ENCODE measurements at places on chromosomes 2 and 18.
A peak's percentile ranks its signal among the peaks of the same experiment; 100 is the strongest.

DNA sequence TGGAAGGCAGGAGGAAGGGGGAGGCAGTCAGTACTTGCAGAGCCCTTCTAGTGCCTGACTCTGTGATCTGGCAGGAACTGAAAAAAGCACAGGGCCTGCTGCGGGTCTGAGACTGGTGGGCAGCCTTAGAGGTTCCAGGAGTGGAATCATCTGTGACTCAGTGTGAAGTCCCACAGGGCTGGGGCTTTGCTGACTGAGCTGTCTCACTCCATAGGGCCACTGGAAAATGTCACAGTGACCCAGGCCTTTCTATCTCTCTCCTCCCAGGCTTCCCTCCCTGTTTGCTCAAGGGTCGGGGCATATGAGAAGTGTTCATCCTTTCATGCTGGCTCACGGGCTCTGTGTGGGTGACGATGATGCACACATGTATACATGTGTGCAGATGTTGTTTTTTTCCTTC is 47.1 kb upstream of the ZFP36L2 start:
- DNase-seq, result no peak

- DNase-seq, result peak; percentile 55
Observed at GRCh38 chr18:31610286-31611205, 18.9 kb downstream of the TTR start.

GRCh38 chr18:55054021-55054990 is 95.0 kb upstream of the CCDC68 start:
- peak; percentile 68 for DNase-seq

- no peak for DNase-seq
Observed at GRCh38 chr2:137865954-137866540, 98.2 kb upstream of the HNMT start.

DNA sequence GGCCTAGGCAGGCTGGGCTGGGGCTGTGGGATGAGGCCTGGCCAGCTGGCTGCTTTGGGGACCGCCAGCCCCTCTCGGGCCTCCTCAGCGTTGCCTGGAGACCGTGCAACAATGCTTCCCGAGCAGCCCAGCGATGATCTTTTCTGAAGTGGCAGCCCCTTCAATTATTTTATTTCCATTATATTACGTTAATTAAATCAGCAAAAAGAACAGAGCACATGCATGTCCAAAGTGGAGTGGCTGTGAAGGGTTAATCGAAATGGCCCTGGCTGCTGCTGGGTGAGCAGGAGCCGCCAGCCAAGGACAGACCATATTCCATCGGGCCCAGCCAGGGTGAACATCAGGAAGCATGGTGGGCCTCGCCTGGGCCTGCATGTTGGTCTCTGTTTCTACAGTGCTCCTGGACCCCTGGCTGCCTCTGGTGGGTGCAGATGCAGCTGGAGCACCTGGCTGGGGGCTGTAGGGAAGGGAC is 245.5 kb downstream of the MYCN start:
- DNase-seq, result no peak

DNA sequence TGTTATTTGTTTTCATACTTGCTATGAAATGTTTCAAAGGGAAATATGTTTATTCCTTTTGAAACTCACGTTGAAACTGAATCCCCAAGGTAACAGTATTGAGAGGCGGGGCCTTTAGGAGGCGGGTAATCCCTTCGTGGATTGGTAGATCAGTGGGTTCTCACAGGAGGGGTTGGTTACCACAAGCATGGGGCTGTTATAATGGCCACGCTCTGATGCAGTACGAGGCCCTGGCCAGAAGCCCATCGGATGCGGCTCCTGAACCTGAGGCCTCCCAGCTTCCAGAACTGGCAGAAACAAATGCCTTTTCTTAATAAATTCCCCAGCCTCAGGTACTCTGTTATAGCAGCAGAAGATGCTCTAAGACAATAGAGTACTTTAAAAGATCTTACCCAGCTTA is 135.7 kb downstream of the ASB1 start:
- DNase-seq, result no peak

DNA sequence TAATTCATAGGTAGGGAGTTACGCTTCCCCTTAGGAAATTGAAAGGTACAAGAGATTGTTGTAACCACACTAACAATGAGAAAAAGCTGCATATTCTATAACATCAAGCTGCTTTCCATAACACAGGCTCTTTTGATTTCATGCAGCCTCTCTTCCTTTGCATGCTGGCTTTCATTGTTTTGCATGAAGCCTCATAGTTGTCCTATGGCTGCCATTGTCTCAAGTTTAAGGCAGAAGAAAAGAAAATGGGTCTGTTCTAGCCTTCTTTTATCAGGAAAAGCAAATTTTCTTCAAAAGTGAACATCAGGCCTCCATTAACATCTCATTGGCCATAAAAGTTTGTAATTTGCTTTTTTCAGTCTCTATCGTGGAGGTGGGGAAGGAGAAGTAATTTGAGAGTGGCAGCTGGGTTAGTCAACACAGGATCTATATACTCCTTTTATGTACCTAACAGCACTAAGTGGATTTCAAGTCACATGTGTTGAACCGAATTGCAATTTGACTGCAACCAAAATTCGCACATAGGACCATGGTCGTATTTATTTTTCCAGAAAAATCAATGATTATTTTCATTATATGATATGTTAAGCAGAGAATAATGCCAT is 248.5 kb upstream of the RND3 start:
- DNase-seq, result no peak

GRCh38 chr2:21281384-21281783 is 157.6 kb downstream of the TDRD15 start:
- DNase-seq, result no peak

GRCh38 chr2:43317680-43318079 is 91.3 kb upstream of the ZFP36L2 start:
- DNase-seq, result no peak

- DNase-seq, result no peak
Observed at GRCh38 chr2:64581777-64582539, 57.8 kb downstream of the AFTPH start.

DNA sequence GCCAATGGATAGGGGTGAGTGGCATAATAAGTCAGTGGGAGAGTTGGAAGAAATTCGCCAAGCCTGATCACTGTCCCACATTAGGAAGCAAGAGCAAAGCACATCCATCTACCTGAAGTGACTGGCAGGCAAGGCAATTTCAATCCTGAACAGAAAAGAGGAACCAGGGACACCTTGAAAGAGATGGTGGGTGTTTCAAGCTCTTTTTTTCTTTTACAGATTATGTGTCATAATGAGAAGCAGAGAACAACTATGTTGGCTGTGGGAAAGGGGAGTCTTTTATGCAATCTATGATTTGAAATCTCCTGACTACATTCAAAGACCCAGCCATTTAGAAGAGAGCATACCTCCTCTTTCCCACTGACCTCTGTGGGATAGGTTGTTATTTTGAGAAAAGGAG is 63.5 kb downstream of the TGIF1 start:
- DNase-seq, result no peak

GRCh38 chr2:106885329-106885728 is 638 bp downstream of the ST6GAL2 start:
- no peak for DNase-seq

DNA sequence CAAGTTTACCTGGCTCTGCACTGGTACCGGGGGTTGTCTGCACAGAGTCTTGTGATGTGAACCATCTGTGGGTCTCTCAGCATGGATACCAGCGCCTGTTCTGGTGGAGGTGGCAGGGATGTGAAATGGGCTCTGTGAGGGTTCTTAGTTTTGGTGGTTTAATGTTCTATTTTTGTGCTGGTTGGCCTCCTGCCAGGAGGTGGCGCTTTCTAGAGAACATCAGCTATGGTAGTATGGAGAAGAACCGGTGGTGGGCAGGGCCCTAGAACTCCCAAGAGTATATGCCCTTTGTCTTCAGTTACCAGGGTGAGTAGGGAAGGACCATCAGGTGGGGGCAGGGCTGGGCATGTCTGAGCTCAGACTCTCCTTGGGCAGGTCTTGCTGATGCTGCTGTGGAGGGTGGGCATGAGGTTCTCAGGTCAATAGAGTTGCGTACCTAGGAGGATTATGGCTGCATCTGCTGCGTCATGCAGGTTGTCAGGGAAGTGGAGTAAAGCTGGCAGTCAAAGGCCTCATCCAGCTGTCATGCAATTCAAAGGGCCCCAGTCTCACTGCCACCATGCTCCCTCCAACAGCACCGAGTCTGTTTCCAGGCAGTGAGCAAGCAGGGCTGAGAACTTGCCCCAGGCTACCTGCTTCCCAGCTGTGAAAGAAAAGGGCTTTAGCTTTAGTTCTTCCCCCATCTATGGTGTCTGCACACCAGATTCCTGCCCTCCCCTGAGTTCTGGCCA is 278.0 kb downstream of the METTL4 start:
- DNase-seq, result no peak

DNA sequence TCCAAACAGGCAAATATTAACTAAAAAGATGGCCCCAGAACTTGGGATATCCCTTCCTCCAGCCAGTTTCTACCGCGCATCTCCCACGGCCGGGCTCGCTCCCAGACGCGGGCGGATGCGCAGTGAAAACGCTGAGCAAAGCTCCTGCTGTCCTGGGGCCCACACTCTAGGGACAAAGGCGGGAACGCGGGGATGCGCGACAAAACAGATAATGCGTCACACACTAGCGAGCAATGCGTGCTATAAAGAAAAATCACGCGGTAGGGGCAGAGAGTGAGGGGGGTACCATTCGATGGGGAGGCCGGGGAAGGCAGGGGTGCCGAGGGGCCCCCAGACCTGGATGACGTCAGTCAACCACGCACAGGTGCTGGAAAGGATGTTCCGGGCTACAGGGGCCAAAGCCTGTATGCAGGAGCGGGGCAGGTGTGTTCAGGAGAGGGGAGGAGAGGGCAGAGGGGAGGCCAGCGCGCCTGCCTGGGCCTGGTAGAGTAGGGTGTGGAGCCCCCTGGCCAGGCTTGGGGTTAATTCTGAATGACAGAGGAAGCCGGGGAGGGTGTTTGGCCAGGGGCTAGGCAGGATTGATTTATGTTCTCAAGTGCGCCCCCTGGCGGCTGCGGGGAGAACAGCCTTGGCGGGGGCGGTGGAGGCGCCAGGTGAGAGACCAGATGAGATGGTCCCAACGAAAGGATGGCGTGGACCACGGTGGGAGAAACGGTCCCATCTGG is 14.9 kb upstream of the ITM2C start:
- DNase-seq, result no peak

- DNase-seq, result no peak
Observed at GRCh38 chr2:15638720-15639119, 47.1 kb downstream of the DDX1 start.

GRCh38 chr2:230889911-230890601 is 25.3 kb downstream of the ITM2C start:
- DNase-seq, result no peak

- DNase-seq, result no peak
Observed at GRCh38 chr2:159912580-159912979, 114.6 kb upstream of the CD302 start.

GRCh38 chr2:23323917-23324680 is 60.9 kb upstream of the KLHL29 start:
- no peak for DNase-seq

DNA sequence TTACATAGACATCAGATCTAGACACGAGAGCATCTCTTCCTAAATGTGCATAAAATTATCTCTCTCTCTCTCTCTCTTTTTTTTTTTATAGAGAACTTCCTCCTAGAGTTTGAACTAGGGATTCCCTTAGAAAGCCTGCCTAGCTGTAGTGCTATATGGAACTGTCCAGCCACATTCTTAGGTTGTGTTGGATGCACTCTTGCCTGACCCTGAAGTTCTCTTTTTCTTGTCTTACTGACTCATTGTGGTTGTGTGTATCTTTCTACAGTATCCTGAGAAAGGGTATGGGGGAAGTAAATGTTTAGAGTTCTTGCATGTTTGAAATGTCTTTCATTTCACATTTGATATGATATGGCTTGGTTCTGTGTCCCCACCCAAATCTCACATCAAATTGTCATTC is 368.2 kb downstream of the CDH2 start:
- no peak for DNase-seq

- no peak for DNase-seq
Observed at GRCh38 chr2:143607231-143608062, 478.2 kb downstream of the ARHGAP15 start.

DNA sequence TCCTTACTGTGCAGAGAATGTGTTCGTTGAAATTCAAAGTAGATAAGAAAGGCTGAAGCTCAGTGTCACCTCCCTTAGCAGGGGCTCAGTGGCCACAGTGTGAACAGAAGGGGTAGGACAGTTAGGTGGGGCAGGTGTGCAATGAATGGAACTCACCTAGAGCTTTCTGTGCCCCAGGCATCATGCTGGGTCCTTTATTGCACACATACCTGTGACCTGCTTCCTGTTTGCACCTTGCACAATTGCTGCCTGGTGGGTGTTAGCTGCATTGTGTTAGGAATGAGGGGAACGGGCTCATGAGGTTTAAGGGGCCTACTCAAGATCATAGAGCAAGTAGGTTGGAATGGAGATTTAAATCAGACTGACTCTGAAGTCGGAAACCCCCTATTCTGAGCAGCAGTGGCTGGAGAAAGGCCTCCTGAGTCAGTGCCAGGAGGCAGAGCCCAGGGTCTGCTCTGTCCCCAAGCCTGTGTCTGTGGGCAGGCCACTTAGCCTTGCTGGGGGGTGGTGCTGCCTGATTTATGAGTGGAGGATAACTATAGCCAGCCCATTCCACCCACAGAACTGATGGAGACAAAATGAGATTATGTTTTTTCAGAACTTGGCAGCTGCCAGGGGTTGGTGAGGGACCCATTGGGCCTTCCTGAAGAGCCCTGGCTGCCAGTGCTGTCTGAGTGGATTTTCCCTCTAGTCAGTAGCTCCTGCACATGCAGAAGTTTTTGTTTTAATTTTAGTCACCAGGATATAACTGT is 76.2 kb downstream of the NPAS2 start:
- no peak for DNase-seq

DNA sequence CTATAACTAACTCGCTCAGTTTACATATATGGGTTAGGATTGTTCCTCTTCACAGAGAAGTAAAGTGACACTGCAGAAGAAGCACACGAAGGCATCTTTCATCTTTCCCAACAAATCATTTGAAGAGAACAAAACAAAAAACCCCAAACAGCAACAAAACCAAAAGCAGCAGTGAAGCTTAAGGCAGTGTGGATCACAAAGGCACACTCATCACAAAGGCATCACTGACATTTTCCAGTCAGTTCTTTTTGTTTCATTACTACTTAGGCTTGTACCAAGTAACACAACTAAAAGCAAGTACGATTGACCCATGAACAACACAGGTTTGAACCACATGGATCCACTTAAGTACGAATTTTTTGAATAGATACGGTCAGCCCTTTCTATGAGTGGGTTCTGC is 75.7 kb downstream of the RNF152 start:
- DNase-seq, result no peak

GRCh38 chr2:9814129-9814868 is 29.0 kb upstream of the TAF1B start:
- no peak for DNase-seq

DNA sequence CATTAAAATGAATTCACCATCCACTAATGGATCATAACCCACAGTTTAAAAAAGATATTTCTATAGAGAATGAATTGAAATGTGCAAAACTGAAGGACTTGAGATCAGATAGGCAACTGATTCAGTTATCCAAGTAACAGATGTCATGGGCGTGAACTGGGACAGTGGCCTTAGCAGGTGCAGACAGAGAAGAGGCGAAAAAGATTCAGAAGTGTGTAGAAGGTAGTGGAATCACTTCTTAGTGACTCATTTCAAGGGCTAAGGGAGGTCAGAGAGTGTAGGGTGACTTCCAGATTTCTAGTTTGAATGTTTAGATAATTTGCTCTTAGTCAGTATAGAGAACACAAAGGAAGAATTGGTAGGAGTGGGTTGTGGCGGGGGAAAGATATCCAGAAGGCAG is 79.7 kb downstream of the EHBP1 start:
- DNase-seq, result no peak

- DNase-seq, result peak; percentile 65
Observed at GRCh38 chr18:74498712-74499627, 2.8 kb downstream of the CNDP2 start.
